Cortex of kidney (tissue), 1 donor: ENCODE measurements at places on chromosomes 7 and 10.

GRCh38 chr7:37395618-37396259 is 52.9 kb downstream of the ELMO1 start:
- DNase-seq: no peak

GRCh38 chr7:128166603-128167041 is 74.5 kb upstream of the LEP start:
- no peak for DNase-seq

DNA sequence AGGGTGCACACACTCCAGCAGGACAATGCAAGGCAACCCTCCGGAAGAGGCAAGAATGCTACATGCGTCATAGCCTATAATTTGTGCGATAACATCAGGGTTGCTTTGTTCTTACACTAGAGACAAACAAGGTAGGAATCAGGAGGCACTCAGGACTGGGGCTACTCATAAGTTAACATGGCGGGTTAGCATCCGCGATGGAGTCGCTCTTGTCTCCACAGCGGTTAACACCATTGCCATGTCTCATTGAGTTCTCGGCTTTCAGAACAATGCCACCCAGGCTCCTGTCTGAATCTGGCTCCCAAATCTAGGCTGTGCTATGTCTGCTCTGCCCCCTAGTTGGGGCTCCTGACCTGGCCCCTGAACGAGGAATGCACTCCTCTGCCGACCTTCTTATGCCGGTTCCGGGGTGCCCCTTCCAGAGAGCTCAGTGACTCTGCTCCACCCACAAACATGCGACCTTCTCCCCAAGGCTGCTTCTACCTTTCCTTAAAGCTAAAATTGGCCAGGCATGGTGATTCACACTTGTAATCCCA is 24.9 kb upstream of the SLF2 start:
- DNase-seq: no peak

DNA sequence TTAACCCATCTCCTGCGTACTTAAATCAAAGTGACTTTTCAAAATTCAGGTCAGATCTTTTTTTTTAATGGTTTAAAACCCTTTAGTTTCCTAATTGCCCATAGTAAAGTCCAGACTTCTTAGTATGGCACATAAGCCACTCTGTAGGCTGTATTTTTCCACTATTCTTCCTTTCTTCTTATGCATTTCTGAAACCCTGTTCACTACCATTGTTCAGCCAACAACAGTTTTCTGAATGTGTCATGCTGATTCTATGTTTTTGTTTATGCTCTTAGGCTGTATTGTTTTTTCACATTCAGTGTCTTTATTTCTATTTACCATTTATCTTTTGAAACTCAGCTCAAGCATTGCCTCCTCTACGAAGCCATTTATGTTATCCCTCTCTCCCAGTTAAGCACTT is 26.7 kb downstream of the CCSER2 start:
- no peak for DNase-seq

DNA sequence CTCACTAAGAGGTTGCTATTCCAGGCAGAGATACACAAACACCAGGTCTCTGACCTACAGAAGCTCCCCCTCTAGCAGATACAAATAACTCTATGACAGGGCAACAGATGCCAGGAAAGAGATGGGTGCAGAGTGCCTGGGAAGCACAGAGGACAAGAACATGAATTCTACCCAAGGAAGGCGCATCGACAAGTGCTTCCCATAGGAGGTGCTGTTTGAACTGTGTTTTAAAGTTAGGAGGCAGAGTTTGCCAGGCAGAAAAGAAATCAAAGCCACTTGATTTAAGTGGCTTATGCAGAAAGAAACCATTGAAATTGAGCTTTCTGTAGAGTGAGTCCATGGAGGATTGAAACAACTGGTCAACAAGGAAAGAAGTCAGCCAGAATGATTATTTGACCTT is 35.3 kb upstream of the EGR2 start:
- DNase-seq: no peak

DNA sequence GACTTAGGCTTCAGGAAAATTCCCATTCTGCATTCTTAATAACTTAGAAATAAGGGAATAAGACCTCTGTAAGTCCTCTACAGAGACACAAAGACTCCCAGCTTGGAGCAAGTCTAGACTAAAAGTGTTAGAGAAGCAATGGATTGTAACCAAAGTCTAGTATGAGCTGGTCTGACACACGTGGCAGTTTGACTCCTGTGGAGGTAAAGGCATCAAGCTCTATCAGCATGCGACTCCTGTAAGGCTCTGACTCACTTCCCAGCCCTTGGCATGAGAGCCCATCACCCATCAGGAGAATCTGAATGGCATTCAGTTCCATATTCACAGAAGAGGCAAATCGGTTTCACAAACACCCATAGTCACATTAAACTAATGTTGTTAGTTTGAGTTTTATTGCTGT is 4.4 kb upstream of the VSTM4 start:
- DNase-seq: no peak

DNA sequence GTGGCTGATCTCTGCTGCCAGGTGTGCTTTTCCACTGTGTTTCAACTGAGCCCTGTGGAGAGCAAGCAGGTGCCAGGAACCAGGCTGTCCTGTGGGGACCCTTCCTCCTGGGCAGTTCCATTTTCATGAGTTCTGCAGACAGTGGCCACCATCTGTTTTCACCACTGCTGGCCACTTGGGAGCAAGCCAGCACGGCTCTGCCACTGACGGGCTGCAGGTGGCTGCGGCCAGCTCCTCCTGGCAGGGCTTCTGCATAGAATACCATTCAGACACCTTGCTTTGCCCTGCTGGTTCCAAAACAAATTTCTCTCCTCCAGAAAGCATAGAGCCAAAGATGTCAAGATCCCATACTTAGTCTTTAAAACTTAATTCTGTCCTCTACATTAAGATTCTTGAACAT is 48.3 kb downstream of the LANCL2 start:
- DNase-seq: no peak

- DNase-seq: no peak
Observed at GRCh38 chr10:378930-379704, 243.9 kb downstream of the ZMYND11 start.

- no peak for DNase-seq
Observed at GRCh38 chr10:3201796-3202195, 29.2 kb upstream of the PITRM1 start.

DNA sequence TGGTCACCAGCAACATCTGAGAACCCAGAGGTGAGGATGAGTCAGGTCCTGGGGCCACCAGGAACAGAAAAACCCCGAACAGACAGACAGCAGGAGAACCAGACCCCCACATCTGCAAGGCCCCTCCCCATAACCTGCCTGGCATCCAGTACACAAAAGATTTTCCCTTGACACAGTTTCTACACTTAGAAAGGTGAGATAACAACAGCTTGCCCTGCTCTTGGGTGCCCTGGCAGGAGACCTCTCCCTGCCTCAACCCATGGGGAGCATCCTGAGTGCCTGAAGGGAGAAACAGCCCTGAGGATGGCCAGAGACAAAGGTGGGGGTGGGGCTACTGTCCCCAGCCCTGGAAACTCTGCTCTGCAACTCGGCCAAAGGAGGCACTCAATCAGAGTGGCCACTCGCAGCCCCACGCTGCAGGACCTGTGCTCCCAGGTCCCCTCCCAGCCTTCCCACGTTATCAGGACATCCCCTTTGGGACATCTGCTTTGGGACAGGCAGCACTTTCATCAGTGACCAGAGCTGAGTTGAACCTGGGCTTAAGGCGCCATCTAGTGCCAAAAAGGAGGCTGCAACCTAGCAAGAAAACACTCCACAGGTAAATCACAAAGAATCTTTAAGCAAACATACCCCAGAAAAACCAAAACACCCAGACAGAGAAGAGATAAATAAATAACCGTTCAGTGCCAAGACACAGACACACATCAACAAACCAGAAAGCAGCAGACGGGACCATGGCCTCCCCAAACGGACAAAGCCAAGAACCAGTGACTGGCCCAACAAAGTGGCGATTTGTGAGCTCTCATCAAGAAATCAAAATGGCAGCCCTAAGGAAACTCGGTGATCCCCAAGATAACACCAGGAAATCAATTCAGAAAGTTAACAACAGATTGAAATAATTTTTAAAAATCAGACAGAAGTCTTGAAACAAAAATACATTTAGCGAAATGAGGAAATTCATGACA is 233.7 kb downstream of the PTPRN2 start:
- no peak for DNase-seq

DNA sequence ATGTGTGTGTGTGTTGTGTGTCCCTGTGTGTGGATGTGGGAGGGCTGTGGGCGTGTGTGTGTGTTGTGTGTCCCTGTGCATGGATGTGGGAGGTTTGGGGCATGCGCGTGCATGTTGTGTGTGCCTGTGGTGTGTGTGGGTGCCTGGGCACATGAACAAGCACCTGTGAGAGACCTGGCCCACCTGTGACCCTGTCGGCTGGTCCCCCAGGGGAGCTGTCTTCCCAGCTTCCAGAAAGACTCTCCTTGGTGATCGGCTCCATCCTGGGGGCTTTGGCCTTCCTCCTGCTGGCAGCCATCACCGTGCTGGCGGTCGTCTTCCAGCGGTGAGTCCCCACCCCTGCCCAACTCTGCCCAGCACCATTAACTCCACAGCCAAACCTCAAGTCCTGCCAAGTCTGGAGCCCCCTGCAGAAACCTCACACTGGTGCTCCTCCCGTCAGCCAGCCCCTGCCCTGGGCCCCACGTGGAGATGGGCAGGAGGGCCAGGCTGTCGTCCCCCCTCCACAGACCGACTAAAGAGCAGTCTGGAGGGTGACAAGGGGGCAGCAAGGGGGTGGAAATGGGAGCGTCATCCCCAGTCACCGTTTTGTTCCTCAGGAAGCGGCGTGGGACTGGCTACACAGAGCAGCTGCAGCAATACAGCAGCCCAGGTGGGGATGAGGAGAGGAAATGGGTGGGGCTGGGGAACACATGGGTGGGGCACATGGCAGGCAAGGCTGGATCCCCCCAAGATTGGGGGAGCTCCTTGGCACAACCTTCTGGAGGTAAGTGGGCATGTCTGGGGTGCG is 12.7 kb downstream of the EPHB6 start:
- DNase-seq: no peak

DNA sequence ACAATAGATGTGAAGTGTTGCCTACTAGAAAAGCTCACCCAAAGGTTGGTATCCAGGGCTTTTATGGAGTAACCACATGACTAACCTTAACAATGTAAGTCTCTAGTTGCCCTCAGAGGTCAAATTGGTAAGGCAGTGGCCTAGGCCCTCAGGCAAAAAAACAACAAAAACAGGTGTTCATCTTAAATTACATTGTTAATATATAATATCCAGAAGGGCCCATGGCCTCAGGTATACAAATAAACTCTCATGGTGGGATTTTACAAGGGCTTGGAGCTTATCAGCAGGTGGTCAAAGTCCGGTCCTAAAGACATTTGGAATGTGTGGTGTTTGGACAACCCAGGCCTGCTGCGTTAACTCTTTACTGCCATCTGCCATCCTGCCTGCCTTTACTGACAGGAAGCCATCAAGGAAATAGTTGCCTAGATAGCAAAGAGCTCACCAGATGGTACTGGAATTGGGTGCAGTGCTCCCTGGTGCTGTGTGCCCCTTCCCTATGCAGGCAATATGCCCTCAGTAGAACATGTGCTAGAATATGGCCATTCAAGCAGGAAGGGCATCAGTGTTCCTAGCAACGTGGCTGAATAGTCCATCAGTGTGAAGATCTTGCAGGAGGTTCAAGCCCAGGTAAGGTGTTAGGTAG is 36.2 kb downstream of the TOMM7 start:
- no peak for DNase-seq

DNA sequence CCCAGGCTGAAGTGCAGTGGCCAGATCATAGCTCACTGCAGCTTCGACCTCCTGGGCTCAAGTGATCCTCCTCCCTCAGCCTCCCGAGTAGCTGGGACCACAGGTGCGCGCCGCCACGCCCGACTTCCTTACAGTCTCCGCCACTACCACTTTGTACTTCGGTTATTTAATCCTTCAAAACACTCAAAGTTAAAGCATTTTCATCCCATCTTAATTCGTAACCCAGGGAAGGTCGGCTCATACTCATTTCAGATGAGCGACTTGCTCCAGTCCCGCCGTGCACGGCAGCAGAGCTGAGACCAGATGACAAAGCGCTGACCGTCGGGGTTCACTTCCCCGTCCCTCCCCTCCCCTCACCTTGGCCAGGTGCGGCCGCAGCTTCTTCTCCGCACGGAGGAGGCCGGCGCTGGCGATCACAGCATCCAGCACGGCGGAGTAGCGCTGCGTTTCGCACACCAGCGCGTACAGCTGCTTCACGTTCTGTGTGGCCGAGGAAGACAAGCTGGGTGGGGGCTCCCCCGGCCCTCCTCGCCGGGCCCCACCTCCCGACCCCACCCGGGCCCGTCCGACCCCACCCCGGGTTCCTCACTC is 457 bp downstream of the NSUN5 start:
- no peak for DNase-seq

GRCh38 chr10:67794909-67795460 is 43.0 kb downstream of the DNAJC12 start:
- no peak for DNase-seq

DNA sequence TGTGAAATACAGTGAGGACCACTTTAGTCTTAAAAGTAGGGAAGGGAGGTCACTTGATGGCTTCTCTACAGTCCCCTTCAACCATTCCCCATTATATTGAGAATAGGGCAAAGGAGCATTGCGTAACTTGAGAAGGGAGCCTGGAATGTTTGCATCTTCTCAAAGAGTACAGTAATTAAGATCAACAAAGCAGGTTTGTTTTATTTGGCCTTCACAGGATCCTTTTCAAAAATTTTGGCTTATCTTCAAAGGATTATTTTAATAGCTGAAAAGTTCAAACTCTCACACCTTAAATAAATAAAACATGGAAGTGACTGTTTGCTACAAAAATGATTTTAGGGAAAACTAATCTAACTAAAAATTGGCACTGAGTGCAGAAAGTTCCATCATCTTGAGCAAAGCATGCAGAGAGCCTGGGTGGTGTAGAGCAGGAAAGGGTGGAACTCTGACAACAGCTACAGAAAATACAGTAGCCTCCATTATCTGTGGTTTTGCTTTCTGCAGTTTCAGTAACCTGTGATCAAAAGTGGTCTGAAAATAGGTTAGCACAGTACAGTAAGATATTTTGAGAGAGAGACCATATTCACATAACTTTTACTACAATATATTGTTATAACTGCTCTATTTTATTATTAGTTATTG is 214.0 kb downstream of the MDFIC start:
- DNase-seq: no peak

DNA sequence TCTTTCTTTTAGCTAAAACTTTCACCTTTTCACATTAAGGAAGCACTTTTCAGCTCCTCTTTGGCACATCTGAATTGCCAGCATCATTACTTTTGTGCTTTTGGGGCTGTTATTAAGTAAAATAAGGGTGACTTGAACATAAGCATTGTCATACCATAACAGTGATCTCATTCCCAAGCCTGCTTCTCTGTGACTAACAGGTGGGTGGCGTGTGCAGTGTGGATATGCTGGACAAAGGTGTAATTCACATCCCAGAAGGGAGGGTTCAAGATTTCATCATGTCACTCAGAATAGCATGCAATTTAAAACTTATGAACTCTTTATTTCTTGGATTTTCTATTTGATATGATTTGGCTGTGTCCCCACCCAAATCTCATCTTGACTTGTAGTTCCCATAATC is 517.4 kb upstream of the MKI67 start:
- DNase-seq: no peak
